ENCODE measurements at places on chromosomes 7 and 10.

- DNase-seq, result no peak
Observed at GRCh38 chr10:75512203-75512933, 80.9 kb downstream of the LRMDA start.

DNA sequence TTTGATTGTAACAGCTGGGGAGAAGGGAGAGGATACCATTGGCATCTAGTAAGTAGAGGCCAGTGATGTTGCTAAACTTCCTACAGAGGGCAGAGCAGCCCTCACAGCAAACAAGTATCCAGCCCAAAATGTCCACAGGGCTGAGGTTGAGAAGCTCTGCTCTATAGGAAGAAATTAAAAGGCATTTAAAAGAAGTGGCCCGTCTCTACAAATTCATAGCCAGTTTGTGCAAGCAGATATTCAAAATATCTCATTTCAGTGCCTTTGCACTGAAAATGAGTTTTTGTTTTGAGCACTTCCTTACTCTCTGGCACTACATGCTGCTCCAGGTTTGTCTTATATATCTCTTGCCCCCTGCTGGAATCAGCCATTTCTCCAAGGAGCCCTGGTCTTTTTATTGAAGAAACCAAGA lies 330.0 kb downstream of the BBS9 start:
- DNase-seq, result no peak

- DNase-seq, result no peak
Observed at GRCh38 chr10:14953424-14954000, 384 bp downstream of the DCLRE1C start.

DNA sequence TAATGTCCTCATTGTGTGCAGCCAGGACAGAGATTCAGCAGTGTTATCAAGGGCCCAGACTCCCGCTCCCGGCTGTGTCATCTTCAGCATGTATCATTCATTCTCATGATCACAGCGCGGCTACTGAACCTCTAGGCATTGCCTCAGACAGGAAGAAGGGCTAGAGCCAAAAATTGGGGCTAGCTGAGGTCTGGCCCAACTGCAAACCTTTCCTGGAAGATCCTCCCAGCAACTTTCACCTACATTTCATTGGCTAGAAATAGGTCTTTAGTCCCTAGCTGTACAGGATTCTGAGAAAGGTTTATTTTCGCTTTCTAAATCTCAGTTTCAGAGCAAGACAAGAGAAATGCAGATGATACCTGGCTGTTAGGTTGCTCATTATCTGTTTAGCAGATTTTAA lies 81.9 kb downstream of the CREM start:
- DNase-seq, result no peak

GRCh38 chr7:113890331-113891030 lies 28.3 kb downstream of the PPP1R3A start:
- DNase-seq, result no peak

DNA sequence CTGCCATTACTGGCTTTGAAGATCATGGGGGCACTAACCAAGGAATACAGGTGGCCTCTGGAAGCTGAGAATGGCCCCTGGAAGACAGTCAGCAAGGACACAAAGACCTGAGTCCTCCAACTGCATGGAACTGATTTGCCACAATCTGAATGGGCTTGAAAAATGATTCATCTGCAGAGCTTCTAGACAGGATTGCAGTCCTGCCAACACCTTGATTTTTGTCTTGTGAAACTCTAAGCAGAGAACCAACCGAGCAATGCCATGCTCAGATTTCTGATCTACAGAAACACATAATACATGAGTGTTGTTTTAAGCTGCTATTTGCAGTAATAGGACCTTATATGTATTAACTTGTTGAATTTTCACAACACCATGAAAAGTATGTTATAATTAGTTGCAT lies 66.1 kb upstream of the SLC13A1 start:
- no peak for DNase-seq

- no peak for DNase-seq
Observed at GRCh38 chr7:134993877-134994456, 7.7 kb downstream of the AGBL3 start.

DNA sequence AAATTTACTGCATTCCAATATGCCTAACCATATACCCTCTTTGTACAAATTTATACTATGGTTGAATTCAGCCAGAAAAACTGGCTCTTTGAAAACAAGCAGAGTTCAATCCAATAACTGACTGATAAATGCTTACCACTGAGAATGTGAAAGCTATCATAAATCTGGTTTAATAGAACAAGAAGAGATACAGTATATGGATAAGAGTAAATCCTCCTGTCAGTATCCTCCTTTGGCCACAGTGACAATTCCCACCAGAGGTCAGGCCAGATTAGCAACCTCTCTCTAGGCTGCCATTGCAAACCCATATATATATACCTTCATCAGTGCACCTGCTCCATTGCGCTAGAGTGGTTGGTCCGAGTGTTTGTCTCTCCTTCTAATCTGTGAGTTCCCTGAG lies 647.2 kb downstream of the GRM8 start:
- DNase-seq, result no peak

DNA sequence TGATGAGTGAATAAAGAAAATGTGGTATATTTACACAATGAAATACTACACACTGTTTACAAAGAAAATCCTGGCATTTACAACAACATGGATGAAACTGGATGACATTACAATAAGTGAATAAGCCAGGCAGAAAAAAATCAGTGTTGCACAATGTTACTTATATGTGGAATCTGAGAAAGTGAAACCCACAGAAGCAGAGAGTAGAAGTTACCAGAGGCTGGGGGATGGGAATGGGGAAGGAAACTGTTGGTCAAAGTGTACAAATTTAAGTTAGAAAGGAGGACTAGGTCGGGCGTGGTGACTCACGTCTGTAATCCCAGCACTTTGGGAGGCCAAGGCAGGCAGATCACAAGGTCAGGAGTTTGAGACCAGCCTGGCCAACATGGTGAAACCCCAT lies 538.5 kb upstream of the MKI67 start:
- DNase-seq, result no peak
